ENCODE measurements at places on chromosomes 4 and X.

- DNase-seq = no peak
These were observed 2629.2 kb downstream of the PCDH7 start for GRCh38 chr4:33349376-33349775.

GRCh38 chrX:102560423-102561068 is 38.8 kb upstream of the ARMCX5 start:
- DNase-seq = no peak

DNA sequence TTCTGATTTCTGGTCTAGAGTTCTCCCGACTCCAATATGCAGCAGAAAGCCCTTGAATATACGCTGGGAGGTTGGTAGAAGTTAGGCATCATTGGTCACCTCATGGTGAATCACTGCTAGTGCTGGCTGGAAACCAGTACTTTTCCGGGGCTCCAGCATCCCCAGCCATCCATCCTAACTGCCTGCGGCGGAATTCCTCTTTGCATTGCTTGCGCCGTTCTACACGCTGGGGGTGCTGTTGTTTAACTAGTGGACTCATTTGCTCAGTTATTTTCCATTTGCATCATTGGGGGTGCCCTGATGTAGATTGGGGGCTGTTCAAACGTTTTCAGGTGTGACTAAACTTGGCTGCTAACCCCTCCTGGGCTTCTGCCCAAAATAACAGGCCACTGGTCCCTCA is 23.3 kb upstream of the GPR50 start:
- DNase-seq = peak; percentile 17

GRCh38 chr4:140309124-140309870 is 64.1 kb upstream of the SCOC start:
- no peak for DNase-seq

DNA sequence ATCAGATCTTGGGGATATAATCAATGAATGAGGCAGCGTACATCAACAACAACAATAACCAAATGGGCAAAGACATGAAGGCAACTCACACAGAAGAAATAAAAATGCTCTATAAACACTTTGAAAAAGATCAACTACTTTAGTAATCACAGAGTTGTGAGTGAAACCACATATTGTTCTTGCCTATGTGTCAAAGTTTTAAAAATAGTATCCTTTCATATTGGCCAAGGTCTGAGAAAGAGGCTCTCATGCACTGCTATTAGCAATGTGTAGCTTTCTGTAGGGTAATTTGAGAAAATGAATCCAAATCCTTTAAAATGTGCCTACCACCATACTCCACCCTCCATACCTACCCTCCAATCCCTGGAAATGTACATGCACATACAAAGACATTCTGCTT is 25.0 kb downstream of the COQ2 start:
- no peak for DNase-seq
